ENCODE measurements at places on chromosomes 5 and 9. TPM values are rescaled to one million over a fixed set of nuclear protein-coding genes. Genes with fewer than 3 reads are reported as not detected.
A peak's percentile ranks its signal among the peaks of the same experiment; 100 is the strongest.

DNA sequence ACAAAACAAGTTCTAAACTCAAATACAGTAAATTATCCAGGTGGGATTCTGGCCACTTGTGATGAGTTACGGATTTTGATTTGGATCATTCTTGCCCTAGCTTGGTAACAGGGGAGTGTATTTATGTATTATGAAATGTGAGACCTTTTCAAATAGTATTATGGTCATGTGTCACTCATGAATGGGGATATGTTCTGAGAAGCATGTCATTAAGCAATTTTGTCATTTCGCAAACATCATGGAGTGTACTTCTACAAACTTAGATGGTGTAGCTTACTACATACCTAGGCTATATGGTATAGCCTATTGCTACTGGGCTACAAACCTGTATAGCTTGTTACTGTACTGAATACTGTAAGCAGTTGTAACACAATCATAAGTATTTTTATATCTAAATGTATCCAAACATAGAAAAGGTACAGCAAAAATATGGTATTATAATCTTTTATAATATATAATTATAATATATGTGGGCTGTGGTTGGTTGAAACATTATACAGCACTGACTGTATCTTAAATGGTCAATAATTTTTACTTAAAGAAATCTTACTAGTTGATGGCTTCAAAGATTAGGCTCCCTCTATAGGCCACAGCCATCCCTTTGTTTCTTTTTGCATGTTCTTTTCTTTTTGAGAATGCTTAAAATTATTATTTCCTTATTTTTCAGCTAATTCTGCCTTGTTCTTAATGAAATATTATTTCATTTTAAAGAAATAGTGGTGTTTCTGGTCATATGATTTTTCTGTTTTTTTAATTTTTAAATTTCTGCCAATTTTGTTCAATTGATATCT is 128.4 kb downstream of the MAST4 start:
- DNase-seq, result no peak

DNA sequence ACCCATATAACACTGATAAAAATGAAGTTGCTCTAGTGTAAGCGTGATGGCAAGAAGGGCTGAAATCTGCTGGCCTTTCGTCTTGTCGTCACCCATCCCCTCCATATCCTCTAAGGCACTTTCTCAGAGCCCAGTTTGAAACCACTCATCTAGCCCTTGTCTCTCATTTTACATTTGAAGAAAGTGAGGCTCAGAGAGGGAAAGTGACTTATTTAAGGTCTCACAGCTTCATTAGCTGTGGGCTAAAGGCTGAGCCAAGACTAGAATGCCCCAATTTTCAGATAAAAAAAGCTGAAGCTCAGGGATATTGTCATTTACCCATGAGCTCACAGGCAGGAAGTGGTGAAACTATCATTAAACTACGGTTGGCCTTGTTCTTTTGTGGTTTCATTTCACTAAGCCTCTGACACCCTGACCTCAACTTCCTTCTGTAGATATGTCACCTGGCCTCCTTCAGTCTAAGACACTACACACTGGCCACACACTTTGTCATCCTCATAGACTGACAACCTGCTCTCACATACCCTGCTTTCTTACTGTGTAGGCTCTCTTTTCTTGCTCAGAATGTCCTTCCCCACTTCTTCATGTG is 176.7 kb upstream of the DMAC1 start:
- no peak for DNase-seq

- DNase-seq, result no peak
Observed at GRCh38 chr5:116529615-116530014, 45.0 kb downstream of the SEMA6A start.

Gene CNTNAP3B
- total RNA-seq, result 4.7 TPM

DNA sequence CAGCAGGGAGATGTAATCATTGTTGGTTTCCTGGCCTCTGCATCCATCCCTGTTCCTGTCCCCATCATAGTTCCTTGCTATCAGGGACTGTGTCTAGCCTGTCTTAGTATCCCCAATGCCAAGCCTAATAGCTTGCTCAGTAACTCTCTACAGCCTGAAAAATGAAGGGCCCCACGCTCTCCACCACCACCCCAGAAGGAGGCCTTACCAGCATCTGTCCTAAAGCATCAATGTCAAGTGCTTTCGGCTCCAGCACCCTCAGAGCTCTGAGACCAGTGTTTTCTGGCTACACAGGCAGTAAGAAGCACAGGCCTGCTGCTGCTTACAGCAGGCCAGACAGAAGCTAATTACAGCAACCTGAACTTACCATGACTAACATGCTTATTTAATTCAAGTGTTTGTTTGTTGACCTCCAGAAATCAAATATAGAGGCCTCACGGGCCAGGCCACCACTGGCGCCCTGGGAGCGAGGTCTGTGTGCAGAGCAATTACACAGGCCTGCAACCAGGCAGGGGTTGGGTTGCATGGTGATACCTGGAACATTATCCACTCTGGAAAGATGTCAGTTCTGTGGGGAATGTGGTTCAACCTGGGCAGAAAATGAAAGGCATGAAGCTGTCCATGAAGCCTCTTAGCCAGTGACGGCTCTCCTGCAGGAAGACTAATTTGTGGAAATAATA is 124.3 kb downstream of the SLC1A3 start:
- no peak for DNase-seq

- no peak for DNase-seq
Observed at GRCh38 chr9:137750566-137750965, 127.0 kb upstream of the CACNA1B start.

DNA sequence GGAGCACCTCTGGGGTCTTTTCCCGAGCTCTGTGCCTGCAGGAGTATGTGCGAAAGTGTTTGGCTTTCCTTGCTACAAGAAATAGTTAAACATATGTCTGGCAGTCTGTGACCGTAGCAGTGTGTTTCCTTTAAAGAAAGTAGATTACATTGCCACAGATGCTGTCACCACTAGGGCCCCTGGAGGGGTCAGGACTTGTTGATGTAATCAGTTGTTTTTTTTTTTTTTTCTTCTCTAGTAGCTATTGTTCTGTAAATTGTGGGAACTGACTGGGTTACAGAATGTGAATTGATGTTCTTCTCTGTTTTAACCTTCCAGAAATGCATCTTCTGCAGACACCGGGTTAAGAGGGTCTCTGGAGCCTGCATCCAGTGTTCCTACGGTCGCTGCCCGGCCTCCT is 345.6 kb downstream of the KDM4C start:
- DNase-seq, result no peak

DNA sequence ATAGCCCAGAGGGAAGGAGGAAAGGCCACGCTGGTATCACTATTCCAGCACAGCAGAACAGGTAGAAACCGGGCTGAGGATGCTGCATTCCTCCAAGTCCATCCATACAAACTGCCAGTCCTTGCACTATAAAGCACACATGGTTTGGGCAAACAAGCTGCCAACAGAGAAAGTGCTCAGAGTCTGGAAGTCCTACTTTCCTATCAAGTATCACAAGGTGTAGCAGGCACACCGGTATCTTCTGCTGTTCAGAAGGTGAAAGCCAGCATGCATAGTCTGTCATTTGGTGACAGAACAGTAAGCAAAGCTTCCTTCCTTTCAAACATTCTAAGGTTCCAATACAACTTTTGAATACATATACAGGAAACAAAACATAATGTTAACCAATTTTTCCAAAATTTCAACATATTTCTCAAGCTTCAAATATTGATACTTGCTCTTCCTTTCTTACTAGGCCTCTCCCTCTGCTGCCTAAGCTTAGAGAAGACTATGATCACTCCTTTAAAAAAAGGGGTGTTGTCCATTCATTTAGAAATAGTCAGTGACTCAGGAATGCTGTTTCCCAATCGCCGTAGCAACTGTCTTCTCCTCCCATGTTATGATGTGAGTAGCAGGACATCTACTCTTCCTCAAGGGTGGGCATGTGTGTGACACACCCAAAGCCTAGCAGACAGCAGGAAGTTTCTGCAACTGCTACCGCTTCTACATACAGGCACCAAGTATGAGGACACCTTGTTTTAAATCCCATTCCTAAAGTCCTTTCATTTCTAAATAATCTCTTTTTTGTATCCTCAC is 14.7 kb downstream of the DIAPH1 start:
- DNase-seq, result peak; percentile 32

DNA sequence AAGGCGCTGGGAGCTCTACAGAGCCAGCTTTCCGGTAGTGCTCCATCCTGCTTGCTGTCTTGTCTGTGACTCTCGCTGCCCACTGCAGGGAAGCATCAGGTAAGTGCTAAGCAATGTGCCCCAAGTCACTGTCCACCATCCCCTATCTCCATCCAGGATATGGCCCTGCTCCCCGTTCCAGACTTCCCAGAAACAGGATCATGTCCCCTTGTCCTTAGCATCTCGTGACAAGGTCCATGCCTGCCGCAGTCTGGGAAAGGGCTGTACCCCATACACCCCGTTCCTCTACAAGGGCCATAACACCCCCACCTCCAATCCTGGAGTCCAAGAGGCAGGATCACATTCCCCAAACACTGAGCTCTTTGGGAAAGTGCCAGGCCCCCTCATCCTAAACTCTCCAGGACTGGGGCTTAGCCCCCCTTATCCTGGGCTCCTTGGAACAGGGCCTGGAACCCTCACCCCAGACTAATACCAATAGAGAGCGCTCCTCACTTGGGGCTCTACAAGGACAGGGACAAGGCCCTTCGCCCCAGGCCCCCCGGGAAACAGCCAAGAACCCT is 566 bp downstream of the RPP25L start:
- DNase-seq, result peak; percentile 30

Gene PCDHGB3
- total RNA-seq, result 1.6 TPM

Gene GABRA6
- not detected for total RNA-seq

- no peak for DNase-seq
Observed at GRCh38 chr9:34540827-34541226, 18.0 kb upstream of the ENHO start.

Gene CKMT2
- total RNA-seq, result 1.5 TPM

Gene SLC34A1
- not detected for total RNA-seq

DNA sequence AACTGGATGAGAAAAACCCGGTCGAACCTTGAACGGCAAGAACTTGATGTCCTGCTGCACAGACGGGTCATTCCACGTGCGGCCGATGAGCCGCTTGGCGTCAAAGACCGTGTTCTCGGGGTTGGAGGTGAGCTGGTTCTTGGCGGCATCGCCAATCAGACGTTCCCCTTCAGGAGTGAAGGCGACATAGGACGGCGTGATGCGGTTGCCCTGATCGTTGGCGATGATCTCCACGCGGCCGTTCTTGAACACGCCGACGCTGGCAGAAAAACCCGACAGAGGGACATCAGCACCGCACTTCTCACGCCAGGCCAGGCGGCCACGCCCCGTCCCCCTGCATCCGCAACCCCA is 519 bp downstream of the HSPA5 start:
- no peak for DNase-seq

Gene FOXD4L5
- not detected for total RNA-seq

Gene IGFBPL1
- total RNA-seq, result 37.9 TPM

DNA sequence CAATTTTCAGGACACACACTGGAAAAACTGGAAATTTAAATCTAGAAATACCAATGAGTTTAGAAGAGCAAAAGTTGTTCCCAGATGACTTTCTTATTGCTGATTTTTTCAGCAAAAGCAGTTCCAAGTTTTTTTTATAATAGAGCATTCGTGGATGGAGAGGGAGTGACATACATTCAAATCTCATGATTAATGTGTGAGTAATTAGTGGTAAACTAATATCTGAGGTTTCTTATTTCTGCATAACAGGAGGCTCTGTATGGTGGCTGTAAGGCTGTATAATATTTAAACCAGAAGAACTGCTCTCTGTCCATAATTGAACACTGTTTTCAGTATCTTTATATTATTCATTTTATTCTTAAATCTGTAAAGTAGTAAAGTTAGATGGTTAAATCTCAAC is 25.8 kb downstream of the LYSMD3 start:
- no peak for DNase-seq

DNA sequence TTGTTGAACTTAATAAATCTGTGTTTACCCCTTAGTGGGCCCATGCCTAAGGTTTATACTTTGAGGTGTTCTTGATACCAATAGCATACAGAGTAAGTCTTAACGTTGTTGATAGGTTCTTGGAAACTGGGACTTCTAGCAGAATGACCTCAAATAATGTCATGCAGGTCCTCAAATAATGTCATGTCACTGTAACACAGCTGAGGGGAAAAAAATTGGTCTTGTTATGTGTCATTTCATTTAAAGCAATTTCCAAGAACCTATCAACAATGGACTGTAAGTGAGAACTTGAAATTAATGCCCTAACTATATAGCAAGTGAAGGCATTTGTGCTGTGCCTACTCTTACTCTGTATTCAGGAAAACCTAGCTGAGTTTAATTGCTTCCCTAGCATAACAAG is 7.2 kb downstream of the DNAJA1 start:
- DNase-seq, result no peak

Gene GMCL2
- total RNA-seq, result not detected

Gene LRRTM2
- total RNA-seq, result not detected

- DNase-seq, result no peak
Observed at GRCh38 chr5:164861610-164862009, 1356.2 kb downstream of the MAT2B start.

- no peak for DNase-seq
Observed at GRCh38 chr5:141916522-141916921, 7.1 kb upstream of the DELE1 start.

Gene KCNN2
- total RNA-seq, result 21.7 TPM

DNA sequence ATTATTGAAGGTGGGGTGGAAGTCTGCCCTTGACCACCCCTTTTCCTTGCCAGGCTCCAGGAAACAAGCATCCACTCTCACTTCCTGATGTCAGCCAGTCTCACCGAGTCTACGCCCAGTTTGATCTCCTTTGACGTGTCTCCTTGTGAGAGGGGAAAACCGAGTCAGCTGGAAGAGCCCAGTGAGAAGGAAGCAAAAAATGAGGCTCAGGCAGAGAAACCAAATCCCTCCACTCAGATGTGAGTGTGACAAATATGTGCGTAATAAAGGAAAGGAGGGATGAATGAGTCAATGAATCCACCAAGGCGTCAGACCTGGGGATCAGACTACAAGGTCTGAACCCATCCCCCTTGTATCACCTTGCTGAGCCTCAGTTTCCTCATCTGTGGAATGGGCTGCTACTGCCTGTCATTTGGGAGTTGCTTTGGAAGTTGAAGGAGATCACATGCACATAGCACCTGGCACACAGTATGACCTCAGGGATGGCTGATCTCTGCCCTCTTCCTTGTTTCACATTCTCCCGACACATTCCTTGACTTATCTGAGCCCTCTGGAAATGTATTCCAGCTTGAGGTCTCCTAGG is 61.3 kb upstream of the XPA start:
- no peak for DNase-seq

GRCh38 chr9:136544548-136544963 is 1.3 kb downstream of the NOTCH1 start:
- DNase-seq, result no peak

Gene OTP
- not detected for total RNA-seq

- no peak for DNase-seq
Observed at GRCh38 chr9:38382141-38382540, 10.4 kb upstream of the ALDH1B1 start.

Gene RASEF
- total RNA-seq, result 1.9 TPM

Measured in H9 (cell line).